ENCODE measurements at places on chromosomes 4 and X.

DNA sequence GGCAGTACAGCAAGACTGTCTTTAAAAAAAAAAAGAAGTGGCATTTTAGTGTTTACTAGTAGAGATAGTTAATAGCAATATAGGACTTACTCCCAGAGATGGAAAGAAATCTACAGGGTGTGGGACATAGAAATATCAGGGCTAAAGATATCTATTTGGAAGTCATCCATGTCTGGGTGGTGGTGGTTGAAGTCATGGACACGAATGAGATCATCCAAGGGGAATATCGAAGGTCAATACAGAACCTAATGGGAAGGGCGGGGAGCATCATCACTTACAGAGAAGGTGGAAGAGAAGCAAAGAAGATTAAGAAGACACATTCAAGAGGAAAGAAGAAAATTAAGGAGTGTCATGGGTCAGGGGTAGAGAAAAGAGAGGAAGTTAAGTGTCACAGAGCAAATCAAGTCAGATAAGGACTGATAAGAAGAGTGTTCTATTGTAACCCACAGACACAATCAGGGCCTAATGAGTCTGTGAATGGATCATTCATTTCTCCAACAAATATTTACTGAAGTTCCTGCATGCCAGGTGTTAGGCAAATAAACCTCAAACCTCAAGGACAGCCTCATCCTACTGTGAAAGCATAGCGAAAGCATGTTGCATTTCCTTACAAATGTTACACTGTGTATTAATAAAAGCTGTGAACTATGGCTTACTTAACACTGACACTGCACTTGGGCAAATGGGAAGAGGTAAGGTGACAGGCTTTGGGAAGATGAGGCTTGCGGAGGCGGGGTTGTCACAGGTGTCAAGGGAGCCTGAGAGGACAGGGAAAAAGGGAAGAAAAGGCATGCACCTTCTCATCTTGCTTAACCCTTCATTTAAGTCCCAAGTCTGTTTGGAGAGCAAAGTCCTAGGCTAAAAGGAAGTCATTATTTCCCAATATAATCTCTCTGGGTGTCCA, 65.3 kb downstream of the ELOVL6 start:
- DNase-seq = no peak

- no peak for DNase-seq
Observed at GRCh38 chr4:1583051-1583785, 100.9 kb downstream of the FAM53A start.

DNA sequence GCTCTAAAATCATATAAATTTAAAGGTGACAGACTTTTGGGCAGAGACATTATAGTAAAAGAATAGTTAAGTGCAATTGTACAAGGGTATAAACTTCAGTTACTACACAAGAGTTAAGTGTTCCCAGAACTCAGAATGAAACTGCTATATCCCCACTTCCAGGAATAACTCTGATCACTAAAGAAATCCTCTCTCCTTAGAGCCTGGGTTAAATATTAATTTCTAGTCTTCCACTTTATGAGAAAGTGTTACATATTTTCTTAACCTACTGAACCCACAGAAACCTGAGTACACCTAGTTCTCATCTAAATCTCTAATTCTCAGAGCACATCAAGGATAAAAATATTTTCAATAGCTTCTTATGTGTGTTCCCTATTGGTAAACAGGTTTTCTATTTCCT, 99.1 kb upstream of the USP38 start:
- no peak for DNase-seq

- no peak for DNase-seq
Observed at GRCh38 chr4:56618734-56619133, 62.4 kb downstream of the HOPX start.

DNA sequence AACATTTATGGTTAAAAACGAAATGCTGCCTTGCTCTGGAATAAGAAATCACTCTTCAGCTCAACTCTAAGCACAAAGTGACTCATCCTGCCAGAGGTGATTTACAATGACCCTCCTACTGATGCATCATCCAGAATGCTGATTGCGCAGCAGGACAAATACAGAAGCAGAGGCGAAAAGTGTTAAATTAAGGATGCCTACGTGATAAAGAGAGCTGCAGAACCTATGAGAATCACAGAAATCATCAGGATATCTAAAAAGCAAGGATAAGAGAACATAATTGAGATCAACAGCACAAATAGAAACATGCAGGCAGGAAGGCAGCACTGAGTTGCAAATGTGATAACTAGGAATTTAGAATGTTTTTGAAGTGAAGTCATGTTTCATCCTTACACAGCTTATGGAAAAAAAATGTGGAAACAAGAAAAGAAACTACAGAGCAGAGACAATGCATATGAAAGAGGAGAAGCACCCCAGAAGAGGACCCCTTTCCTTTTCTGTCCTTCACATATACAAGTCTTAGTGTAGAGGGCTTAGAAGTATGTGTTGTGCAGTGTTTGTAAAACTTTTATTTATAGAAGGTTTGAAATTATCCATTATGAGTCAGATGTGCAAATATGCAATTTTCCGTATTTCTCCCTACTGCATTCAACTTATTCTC, 188.4 kb downstream of the SLC7A11 start:
- DNase-seq = no peak
